ENCODE measurements at places on chromosomes 1 and 21.

- DNase-seq = no peak
Observed at GRCh38 chr1:235017719-235018118, 110.9 kb downstream of the TOMM20 start.

DNA sequence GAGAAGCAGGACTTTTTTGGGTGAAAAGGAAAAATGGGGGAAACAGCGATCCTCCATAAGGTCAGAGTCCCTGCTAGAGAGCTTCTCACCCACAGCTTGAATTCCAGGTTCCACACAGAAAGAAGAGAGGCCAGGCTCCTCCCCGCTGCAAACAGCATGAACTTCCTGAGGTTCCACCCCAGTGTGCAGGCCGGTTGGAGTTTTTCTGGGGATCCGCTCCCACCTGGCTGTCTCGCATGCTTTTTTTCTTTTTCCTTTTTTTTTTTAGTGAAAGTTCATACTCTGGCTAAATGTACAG is 595.1 kb upstream of the ZP4 start:
- no peak for DNase-seq

GRCh38 chr1:98028800-98029199 is 108.0 kb upstream of the DPYD start:
- DNase-seq = no peak

DNA sequence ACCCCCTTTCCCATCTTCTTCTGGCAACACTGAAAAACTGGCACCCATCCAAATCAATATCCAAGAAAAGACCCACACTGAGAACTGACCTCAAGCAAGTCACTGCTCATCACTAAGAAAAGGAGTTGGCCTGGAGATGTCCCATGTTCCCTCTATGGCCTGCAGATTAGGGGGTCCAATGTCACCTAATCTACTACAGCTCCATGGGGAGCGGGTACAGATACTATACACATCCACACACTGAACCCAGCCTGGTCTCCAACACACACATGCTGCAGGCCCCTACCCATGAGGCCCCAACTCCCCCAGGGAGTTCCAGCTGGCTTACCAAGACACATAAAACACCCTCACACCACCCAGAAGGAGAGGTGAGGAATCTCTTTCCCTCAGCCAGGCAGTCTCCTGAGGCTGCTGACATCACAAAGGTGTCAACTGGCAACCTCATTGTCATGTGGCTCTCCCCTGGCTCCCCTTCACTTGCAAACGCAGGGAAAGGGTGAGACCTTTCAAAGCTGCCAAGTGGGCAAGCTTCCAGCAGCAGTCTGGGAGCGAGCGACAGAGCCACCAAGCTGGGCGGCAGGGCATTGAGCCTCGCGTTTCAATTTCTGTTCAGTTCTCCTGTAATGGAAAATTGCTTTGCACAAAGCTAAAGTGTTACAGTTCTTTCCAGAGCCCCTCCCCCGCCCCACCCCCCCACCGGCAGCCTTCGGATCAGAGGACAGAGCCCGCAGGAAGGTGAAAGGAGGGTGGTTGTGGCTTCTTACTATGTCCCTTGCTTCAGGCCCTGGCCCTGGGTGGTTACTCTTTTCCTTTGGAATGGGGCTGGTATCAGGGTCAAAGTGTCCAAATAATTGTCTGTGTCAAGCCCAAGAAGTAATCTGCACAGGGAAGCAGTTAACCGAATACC is at the start of gene LRRC52:
TSS of gene LRRC52 (plus strand) at position 469 of the 907 bp plus-strand sequence. CDS start at position 766, 297 bp downstream.
- DNase-seq = no peak

DNA sequence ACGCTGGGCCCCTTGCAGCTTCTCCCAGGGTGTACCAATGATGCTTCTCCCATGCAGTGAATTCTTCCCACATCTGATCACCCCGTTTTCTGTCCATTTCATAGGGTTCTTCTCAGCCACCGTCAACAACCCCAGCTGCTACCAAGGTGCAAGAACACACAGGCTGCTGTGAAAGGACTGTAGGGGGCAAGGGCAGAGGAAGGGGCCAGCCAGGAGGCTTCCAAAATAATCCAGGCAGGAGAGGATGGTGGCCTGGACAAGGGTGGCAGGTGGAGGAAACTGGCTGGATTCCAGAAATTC is 113.3 kb upstream of the WNT4 start:
- no peak for DNase-seq

GRCh38 chr1:44895919-44896734 is 53.1 kb upstream of the PTCH2 start:
- DNase-seq = no peak

DNA sequence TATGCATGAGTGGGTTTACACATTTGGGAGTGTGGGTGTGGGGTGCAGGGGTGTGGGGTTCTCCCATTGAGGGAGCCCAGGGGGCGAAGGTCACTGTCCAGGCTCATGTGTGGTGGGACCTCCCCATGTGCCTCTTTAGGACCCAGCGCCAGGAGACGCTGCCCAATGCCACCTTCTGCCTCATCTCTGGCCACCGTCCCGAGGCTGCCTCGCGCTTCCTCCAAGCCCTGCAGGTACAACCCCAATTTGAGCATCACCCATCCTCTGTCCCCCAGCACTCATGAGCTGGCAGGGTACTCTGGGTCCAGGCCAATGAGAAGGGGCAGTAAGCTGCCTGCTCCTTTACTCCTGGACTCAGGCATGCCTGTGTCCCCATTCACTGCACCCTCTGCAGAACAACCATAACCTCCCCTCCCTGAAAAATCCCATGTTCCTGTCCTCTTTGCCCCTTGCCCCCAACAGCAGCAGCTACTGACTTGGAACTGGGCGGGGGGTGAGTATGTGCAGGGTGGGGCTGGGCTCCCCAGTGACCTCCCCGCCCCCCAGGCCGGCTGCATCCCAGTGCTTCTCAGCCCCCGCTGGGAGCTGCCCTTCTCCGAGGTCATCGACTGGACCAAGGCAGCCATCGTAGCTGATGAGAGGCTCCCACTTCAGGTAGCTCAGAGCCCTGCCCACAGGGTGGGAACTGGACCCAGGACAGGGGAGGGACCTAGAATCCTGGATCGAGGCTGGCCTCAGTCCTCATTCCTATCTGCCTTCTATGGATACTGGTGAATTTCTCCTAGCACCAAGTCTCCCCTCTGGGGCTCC is 7.7 kb downstream of the EXTL1 start:
- DNase-seq = no peak

DNA sequence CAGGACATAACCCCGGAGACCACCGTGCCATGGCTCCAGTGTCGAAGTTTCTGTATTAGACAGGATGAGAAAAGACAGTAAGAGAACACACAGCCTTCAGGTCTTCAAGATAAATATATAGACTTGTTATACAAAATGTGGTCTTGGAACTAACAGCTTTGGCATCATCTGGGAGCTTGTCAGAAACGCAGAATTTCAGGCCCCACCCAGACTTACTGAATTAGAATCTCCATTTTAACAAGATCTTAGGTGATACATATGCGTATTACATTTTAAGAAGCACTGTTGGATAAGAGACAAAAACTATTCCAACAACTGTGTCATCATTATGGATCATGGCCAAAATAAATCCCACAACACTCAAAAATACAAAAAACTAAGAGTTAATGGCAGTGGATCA is 239.3 kb downstream of the ASTN1 start:
- DNase-seq = no peak

DNA sequence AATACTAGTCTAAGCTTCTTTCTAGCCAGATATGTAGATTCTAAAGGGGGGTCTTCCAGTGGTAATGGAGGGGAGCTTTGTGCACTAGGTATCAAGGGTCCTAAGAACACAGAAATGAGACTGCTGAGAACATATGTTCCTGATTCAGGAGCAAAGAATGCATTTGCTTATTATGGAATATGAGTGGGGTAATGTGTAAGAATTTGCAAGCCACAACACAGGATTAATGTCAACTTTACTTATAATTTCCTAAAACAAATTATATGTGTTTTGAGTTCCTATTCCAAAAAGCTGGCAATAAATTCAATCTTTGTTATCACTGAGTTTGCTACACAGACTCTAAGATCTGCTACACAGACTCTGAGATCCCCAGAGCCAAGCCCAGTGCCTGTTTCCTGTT is 357.0 kb upstream of the PTBP2 start:
- DNase-seq = no peak

DNA sequence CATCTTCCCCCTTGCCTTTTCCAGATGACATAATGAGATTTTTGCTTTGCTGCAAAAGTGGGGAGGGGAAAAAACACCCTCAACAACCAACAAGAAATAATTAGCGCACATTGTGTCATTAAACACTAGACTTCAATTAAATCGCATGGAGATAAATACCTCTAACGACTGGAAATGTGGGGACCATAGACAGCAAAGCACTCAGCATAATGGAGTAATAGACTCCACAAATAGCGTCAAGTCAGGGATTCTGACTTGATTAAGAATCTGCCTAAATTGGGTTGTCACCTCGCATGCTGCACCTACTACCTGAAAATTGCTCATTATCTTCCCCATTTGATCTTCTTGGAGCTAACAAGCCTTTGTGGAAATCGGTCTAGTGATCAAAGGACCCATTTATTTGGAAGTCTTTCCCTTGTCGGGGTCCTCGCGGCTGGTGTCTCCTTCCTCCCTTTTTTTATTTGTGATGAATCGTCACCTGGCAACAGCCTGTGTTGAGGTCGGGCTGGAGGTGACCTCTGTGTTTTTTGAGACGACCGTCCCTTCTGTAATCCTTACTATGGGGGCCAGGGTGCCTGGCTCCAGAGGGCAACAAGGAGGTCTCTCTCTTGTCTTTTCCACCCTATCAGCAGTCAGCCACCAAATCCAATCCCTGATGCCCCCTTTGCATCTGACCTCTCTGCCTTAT is 75.3 kb upstream of the IGSF21 start:
- no peak for DNase-seq

GRCh38 chr21:21196087-21196486 is 197.9 kb downstream of the NCAM2 start:
- no peak for DNase-seq

DNA sequence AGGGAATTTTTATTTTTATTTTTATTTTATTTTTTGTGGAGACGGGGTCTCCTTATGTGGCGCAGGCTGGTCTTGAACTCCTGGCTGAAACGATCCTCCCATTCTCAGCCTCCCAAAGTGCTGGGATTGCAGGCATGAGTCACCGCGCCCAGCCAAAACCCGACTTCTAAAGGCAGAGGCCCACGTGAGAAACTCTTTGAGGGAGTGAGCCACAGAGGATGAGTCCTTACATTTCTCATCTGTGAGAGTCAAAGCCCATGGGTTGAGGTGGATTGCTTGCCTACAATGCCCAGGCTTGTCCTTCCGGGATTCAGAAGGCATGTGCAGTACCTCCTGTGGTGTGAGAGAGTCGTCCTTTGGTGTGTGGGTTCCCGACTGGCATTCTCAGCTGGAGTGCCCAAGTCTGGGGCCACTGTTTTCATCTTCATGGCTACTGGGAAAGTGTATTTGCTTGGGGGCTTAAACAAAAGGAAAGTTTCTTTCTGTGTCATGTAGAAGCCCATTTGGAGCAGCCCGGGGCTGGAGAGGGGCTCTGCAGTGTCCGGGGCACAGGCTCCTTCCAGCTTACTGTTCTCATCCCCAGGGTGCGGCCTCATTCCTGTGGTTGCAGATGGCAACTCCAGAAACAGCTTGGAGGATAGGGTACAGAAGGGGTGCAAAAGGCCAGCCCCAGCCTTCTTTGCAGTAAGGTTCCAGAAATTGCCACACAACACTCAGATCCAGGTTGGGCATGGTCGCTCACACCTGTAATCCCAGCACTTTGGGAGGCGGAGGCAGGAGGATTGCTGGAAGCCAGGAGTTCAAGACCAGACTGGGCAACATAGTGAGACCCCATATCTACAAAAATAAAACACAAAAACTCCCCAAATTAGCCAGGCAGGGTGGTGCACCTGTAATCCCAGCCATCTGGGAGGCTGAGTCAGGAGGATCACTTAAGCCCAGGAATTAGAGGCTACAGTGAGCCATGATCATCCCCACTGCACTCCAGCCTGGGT is 29.4 kb upstream of the CSF3R start:
- no peak for DNase-seq

GRCh38 chr21:34561806-34562205 is 49.8 kb upstream of the KCNE1 start:
- no peak for DNase-seq

DNA sequence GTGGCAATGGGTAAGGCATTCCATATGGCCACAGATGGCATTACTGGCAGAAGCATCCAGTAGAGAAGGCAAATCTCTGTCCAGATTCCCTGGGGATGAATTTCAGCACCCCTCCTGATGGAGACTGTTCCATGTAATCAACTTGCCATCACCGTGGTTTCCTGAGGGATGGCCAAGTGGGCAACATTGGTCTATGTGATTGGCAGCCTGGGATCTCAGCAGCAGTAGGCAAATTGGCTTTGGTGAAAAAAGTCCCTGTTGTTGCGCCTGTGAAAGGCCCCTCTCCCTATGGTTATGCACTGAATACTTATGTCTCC is 19.3 kb downstream of the DMRTB1 start:
- no peak for DNase-seq

- DNase-seq = no peak
Observed at GRCh38 chr1:16248603-16249516, 11.9 kb upstream of the CPLANE2 start.

GRCh38 chr1:169514566-169515270 is 29.0 kb upstream of the SLC19A2 start:
- DNase-seq = no peak

DNA sequence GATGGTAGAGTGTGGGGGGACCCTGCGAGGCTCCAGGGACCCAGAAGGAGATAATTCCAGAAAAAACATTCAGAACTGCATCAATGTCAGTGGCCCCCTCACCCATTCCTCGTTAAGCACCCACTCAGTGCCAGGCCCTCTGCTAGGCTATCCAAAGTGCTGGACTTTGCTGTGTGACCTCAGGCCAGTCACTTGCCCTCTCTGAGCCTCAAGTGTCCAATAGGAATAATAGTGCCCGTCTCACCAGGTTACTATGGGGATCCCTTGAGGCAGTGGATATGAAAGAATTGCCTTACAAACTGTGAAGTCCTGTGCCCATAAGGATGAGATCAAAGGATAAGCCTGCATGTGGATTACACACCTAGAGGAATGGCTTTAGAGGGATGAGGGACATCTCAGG is 83.4 kb downstream of the IGSF21 start:
- DNase-seq = no peak

GRCh38 chr1:71774705-71775104 is 507.6 kb downstream of the NEGR1 start:
- DNase-seq = no peak

GRCh38 chr21:42252778-42253340 is 33.9 kb downstream of the ABCG1 start:
- no peak for DNase-seq

DNA sequence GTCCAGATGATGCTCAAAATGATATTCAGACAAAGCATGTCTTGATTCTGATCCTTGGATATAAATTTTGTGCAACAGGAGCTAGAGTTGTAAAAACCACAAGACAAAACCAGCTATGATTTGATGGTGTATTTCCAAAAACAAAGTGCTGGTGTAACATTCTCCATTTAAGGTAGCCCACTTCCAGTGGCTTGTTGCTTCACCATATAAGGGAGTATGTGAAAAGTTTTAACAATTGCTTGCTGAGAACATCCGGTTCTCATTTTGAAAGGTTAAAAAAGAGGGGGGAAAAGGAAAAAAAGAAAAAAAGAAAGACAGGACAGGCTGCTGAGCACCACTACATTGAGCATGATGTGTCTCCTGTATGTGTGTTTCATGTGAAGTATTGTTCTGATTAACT is 123.6 kb downstream of the MACF1 start:
- no peak for DNase-seq

- no peak for DNase-seq
Observed at GRCh38 chr1:19113697-19114092, 96.4 kb downstream of the UBR4 start.
